Coronary artery (tissue), 2 donors: ENCODE measurements at places on chromosomes 4 and X.

DNA sequence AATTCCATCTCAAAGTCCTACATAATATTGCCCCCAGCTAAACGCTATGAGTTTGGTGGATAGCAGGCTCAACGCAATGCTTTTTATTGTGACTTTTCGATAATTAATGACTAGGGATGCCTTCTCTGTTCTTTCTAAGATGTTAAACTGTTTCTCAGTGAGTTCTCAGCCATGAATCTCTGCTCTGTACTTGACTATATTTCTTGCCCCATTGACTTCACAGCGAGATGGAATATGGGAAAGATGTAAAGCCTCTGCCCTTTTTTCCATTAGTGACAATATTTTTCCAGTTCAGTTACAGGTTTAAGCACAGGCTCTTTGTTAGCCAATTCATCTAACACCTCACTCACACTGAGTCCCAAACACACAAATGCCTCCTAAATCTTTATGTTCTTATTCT is 1022.0 kb downstream of the ADGRL3 start:
- DNase-seq = no peak

DNA sequence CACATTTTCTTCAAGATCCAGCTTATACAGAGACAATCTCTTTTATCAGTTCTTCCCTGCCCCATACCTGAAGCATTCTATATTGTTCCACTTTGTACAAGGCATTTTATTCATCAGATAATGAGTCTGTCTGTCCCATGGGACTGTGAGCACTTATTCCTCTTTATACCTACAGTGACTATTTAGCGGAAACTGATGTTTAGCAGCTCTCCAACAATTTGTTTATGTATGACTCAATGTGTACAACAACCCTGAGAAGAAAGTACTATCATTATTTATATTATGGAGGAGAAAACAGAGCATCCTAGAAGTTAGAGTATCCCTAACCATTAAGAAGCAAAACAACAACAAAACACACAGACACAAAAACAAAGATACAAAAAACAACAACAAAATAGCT is 306.5 kb downstream of the PRDM5 start:
- no peak for DNase-seq

- DNase-seq = no peak
Observed at GRCh38 chr4:169150806-169151205, 120.0 kb downstream of the SH3RF1 start.

- DNase-seq = no peak
Observed at GRCh38 chrX:41024755-41025154, 60.5 kb upstream of the USP9X start.

- DNase-seq = no peak
Observed at GRCh38 chr4:100843910-100844309, 326.1 kb upstream of the EMCN start.

- DNase-seq = no peak
Observed at GRCh38 chr4:33218238-33218637, 2498.1 kb downstream of the PCDH7 start.

GRCh38 chr4:18722748-18723191 is 701.2 kb upstream of the LCORL start:
- DNase-seq = no peak

DNA sequence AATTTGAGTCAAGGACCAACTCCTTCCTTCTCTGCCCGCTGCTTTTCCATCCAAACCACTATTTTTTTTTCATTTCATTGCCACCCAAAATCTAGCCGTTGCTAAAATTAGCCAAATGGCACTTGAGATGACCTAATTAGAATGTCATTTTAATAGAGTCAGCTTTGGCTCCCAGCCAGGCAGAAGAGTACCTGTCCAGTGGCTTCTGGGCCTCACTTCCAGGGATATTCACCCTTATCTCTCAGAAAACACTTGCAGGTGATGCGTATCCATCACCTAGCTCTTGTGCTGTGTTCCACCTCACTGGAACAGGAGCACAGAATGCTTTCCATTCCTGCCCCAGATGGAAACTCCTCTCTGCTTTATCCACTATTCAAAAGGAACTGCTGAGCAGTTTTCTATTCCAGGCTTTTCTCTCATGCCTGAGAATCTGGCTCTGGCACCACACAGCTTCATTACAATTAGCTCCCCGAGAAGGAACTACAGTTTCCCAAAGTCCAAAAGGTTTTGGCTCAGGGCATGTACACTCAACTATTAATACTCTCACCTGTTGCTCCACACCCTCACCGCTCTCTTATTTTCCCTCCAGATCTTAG is 18.5 kb downstream of the MAGEA9B start:
- no peak for DNase-seq

DNA sequence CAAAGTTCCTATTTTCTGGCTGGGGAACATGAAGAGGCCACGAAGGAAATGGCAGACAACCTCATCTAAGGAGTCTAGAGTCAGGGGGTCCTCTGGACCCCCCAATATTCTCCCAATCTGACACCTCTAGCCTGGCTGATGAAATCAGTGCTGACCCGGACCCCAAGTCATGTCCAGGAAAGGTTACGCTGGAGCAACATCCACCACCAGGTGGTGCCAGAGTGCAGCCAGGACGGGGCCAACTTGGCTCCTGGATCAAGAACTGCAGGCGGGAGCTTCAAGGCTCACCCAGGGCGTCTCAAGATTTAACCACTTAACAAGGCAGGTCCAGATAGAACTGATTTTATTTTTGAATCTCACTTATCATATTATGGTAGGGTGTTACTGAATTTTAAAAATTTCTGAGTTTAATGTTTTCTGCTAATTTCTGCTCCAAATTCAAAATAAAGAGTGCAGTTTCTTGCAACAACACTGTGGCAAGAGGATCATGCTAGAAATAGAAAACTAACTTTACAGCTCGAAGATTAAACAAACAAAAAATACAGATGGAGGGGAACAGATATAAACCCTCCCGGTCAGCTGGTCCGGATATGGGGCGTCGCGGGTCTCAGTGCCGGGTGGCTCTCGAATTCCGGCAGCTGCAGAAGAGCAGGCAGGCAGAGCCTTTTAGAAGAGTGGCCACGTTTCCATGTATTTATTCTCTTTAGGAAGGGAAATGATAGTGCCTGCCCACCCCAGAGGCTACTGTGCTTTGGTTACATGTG is 135.5 kb downstream of the AFAP1 start:
- DNase-seq = peak; percentile 89

- DNase-seq = no peak
Observed at GRCh38 chrX:53171356-53171755, 53.7 kb downstream of the KDM5C start.

DNA sequence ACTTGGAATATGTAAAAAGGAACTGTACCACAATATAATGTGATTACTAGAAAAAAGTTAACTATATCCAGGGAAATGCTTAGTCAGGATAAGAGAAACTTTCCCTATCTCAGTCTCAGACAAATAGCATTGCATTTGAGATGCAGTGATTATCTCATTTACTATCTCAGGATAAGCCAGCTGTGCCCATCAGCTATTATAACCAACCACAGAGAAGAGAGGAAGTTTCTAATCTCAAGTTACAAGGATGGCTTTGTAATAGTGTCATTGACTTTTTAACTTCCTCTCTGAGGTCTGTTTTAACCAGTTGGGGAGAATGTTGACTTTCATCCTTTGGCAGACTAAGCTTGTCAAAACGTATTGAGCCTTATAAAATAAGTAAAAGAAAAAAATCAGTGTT is 56.5 kb downstream of the SNX25 start:
- no peak for DNase-seq
